Colonic mucosa (tissue), 4 donors: ENCODE measurements at places on chromosomes 4 and X. TPM values are rescaled to one million over a fixed set of nuclear protein-coding genes. Genes with fewer than 3 reads are reported as not detected.

DNA sequence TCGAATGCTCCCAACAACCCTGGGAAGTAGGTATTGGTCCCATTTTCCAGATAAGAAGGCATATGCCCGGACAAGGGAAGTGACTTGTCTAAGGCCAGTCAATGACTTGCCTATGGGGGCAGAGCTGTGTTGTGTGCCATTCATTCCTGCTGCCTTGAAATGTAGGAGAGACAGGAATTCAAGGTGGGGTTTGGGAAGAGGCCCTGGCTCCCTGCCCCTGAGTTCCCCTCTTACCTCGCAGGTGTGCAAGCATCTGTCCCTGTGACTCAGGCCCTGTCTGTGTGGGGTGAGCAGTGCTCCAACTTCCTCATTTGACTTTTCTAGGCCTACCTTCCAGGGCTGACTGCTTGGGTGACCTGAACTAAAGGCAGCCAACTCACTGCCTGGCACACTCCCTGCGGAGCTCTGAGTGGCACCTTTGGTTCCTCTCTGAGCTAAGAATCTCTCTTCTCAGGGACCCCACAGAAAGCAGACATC is 5.1 kb downstream of the EFNB1 start:
- peak; percentile 56 for DNase-seq

DNA sequence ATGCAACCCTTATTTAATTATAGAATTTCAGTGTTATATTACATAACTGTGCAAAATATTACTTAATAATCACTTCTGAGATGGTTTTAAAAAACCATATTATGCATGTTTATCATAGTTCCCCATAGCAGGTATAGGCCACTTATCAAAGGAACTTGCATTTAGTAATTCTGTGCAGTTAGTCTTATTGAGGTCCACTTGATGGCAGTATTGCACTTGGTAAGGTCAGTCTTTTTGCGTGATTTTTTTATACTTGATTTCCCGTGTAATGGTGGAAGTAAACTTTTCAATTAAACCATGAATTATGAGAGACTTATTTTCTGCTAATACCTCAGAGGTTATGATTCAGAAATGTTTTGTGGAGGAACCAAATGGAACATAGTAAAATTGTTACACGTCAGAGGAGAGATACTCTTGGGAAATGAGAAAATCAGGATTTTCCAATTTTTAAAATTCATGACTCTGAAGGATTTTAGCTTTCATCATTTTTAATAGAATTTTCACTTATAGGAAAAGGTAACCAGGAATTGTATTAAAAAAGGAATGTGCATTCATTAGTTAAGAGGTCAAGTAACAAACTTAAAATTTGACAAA is 230.0 kb downstream of the CCSER1 start:
- no peak for DNase-seq

DNA sequence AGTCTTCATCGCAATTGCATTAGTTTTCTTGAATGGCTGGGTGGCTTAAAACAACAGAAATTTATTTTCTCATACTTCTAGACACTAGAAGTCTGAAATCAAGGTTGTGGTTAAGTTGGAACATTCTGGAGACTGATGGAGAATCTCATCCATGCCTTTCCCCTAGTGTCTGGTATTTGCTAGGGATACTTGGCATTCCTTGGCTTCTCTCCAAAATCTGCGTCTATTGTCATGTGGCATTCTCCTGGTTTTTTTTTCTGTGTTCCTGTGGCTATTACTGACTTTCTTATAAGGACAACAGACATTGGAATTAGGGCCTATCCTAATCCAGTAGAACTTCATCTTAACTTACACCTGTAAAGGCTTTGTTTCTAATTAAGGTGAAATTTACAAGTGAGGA is 272.8 kb upstream of the EPHA5 start:
- no peak for DNase-seq

GRCh38 chr4:47167081-47168035 is 136.0 kb downstream of the GABRB1 start:
- DNase-seq: no peak

GRCh38 chr4:74418063-74418670 is 26.8 kb upstream of the AREG start:
- DNase-seq: no peak

GRCh38 chr4:67320645-67321044 is 224.7 kb downstream of the CENPC start:
- no peak for DNase-seq

GRCh38 chr4:123497340-123497739 is 100.7 kb downstream of the SPRY1 start:
- no peak for DNase-seq

DNA sequence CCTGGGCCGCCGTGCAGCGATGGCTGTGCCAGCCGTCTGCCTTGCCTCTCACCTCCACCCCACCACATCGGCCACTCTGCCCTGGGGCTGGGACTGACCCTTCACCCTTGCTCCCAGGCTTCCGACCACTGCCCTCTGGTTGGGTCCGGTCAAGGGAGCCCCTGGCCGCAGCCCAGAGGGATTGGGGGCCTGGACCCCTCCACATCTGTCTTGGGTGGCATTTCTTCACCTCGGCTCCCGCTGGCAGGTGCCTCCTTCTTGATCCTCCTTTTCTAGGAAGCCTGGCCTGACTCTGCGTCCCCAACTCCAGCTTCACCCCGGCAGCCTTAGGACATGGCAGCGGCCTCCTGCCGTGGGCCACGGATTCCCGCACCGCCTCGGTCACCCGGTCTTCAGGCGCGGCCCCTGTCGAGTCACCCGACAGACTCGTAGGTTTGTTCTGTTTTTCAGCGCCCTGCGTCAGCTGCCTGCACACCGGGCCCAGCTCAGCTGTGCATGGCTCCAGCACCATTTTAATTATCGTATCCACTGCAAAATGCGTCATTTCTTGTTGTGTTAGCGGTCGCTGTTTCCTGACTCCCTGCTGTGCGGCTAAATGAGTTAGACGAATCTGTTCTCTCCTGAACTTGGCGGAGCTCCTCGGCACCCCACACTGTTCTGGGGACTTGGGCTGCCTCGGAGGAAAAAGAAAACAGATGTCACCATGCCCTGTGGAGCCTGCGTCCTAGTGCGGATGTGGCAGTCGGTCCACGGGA is 124.0 kb downstream of the FAM53A start:
- no peak for DNase-seq

DNA sequence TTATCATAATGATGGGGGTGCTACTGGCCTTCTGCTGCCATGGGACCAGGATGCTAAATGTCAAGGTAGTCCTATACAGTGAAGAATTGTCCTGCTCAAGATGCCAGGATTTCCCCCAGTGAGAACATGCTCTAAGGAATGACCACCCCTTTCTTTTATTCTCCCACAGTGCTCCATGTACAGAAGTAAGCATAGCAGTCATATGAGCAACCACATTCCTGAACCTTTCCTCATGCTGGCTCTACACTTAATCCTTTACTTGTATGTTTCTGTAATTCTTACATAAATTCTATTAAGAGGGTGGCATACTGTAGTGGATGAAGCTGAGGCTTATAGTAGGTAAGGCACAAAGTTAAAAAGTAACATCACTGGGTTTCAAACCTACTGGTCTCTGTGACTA is 20.2 kb downstream of the CYP2U1 start:
- DNase-seq: no peak

DNA sequence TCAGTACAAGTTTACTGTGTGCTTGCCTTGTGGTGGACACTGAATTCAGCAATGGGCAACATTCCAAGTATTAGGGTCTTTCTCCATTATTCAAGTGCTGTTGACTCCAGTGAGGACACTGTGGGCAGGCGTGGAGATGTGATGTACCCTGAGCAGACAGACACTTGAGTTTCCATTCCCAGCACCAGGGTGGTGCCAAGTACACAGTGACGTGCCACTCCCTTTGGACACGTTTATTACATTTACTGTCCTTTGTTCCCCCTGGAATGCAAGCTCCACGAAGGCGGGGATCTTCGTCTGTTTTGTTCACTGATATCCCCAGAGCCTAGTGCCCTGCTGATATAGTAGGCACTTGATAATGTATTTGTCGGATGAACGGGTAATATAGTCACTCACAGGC is 130.6 kb upstream of the STX18 start:
- peak; percentile 33 for DNase-seq

- no peak for DNase-seq
Measured at GRCh38 chr4:38870098-38870808, 2.6 kb downstream of the FAM114A1 start.

DNA sequence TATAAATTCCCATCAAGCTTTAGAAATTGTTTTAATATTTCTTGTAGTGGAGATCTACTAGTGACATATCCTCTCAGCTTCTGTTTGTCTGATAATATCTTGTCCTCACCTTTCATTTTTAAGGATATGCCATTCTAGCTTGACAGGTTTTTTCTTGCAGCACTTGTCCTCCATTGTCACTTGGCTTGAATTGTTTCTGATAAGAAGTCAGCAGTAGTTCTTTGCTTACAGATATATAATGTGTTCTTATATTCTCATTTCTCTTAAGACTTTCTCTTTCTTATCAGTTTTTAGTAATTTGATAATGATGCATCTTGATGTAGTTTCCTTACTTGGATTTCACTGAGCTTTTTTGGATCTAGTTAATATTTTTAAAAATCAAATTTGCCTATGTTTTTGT is 120.6 kb upstream of the NUDT6 start:
- DNase-seq: no peak

DNA sequence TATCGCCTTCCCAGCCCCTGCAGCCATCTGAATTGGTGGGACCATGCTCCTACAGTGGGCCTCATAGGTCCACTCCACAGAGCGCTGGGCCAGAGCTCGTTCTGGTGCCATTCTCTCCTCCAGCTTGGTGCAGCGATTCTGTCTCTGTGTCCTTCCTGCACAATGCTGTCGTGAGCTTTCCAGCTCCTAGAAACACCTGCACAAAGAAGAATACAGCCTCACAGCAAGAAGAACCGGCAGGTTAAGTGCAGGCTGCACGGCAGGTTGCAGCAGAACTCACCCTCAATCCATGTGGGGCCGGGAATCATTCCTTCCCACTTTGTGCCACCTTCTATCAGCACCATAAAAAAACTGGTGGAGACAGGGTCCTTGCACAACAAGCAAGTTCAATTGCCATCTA is 101.2 kb upstream of the ENPP6 start:
- peak; percentile 7 for DNase-seq

DNA sequence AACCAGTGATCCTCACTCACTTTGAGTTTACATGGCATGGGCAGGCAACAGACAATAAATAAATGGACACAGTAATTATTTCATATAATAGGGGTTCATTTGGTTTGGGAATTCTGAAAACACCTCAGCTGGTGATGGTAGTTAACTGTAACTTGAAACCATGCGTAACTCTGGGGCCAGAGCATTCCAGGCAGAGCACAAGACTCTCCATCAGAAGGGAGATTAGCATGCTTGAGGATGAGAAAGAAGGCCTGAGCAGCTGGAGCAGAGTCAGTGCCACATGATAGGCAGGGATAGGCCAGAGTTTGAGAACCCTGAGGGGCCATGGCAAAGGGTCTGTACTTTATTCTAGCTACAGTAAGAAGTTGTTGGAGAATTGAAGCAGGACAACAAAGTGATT is 56.3 kb upstream of the CXCL8 start:
- no peak for DNase-seq

DNA sequence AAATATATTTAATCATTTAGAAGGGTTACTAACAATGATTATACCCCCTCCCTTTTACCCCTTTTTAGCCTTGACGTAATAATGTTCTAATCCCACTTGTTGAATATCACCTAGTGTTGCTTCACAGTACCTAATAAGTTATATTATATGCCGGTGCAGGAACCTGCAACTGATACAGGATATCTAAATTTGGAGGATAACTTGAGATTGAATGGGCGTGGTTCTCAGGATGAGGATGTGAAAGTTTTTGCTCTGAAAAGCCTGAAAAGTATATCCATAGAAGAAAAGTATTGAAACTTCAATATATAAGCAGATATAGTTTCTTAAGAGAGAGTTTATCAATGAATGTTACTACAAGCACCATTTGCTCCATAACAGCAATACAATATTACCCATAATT is 59.8 kb downstream of the ZNF711 start:
- no peak for DNase-seq

- no peak for DNase-seq
Measured at GRCh38 chrX:79107891-79108718, 36.4 kb upstream of the GPR174 start.

Gene RADX
- 0.96 TPM for total RNA-seq

Gene ZXDA
- 2.4 TPM for total RNA-seq

Gene PRRG3
- total RNA-seq: 0.96 TPM

Gene GNRHR
- total RNA-seq: not detected
